RCC 7860 (cell line): ENCODE measurements at places on chromosomes 4 and X.

DNA sequence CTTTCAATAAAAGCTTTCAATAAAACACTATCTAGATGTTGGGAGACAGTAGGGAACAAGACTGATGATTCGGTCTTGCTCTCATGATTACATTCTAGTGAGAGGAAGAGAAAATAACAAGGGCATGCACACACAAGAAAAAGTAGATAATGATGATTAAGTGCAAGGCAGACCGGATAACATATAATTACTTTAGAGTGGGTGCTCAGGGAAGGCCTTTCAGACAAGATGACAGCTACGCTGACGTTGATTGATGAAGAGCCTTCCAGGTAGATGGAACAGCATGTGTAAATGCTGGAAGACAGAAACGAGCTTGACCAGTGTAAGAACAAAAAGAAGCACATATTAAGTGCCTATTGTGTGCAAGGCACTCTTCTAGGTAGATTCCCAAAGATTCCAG lies 43.4 kb downstream of the TXK start:
- DNase-seq: no peak

GRCh38 chr4:14083150-14083549 lies 455.6 kb upstream of the BOD1L1 start:
- no peak for DNase-seq

GRCh38 chr4:16530688-16531635 lies 304.7 kb upstream of the TAPT1 start:
- no peak for DNase-seq

DNA sequence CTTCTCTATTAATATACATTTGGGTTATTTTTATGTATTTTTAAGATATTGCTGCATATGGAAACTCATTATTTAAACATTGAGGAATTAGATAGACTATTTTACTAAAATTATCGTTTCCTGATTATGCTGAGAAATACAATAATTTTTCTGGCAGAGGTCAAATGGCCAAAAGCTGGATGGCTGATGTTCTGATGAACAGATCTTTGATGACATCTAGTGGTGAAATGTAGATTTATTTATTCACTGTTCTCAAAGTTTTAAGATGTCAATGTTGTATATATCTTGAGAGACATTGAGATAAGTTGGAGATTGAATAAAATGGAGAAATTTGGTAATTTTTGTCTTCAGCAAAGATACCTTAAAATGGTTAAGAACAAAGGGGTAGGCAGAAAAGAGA lies 96.2 kb downstream of the UGT8 start:
- DNase-seq: peak; percentile 45

- no peak for DNase-seq
These were observed 106.6 kb downstream of the CEP135 start for GRCh38 chr4:56055027-56055977.

DNA sequence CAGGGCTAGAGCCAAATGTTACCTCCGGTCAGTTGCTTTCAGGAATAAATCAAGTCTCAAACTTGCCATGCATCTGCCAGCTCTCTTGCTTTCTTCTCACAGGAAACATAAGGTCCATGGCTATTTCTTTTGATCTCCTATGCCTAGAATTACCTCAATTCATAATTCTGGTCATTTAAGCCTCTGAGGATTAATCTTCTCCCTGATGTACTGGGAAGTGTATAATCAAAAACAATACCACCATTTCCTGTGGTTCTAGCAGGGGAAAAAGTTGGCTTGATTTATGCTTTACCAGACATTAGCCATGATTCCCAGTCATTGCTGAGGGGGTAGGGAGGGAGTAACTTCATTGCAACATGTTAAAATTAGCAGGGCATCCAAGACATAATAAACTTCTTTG lies 268.7 kb upstream of the EMCN start:
- DNase-seq: no peak

GRCh38 chr4:107213880-107214279 lies 177.8 kb upstream of the DKK2 start:
- no peak for DNase-seq

GRCh38 chrX:148813967-148814366 lies 313.6 kb downstream of the AFF2 start:
- DNase-seq: no peak

DNA sequence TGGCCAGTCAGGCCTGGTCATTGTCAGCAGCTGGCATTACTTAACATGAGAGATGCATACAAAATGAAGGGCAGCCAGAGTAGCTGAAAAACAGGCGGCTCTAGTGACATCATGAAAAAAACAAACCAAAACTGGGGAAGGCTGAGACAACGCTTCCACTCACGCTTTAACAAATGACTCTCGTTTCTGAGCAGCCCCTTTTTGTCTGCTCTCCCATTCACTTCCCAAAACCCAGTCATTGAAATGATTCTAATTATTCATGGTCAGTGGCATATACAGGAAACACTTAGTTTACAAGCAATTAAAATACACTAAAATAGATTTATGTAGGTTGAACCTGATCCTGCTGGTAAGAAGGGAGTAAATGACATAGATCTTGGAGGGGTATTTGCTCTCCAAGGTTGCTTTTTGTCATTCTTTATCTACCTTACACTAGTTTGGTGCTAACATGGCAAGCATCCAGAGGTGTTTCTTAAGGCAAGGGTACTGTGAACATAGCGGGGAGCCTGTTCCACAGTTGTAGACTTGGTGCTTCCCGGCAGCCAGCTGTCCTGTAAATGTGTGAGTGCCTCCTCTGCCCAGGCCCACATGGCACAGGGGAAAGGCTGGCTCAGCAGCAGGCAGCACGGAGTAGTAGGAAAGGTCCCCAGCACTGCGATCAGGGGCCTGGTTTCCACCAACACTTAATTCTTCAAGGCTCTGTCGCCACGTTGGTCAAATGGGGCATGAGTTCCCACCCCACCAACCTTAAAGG lies 61.2 kb upstream of the CITED1 start:
- no peak for DNase-seq

- DNase-seq: peak; percentile 65
These were observed 909 bp upstream of the SLAIN2 start for GRCh38 chr4:48340276-48340964.

DNA sequence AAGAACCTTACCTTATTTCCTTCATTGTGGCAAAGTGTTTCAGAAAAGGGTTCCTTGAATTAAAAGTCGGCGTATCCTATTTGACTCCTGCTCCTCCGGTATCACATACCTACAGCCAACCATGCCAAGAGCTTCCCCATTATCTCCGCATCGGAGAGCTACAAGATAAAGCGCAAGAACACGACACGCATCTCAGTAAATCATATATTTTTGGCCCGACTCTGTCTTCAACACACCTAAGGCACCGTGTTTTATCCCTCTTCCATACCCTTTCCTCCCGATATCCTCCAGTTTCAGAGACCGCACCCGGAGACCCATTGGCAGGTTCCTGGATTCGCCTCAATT lies 497 bp upstream of the THAP9 start:
- no peak for DNase-seq

GRCh38 chr4:174120446-174121295 lies 162.8 kb downstream of the FBXO8 start:
- DNase-seq: peak; percentile 16

GRCh38 chrX:40987413-40987812 lies 97.8 kb upstream of the USP9X start:
- DNase-seq: no peak

- no peak for DNase-seq
These were observed 6.8 kb downstream of the SEPTIN6 start for GRCh38 chrX:119686087-119686691.

DNA sequence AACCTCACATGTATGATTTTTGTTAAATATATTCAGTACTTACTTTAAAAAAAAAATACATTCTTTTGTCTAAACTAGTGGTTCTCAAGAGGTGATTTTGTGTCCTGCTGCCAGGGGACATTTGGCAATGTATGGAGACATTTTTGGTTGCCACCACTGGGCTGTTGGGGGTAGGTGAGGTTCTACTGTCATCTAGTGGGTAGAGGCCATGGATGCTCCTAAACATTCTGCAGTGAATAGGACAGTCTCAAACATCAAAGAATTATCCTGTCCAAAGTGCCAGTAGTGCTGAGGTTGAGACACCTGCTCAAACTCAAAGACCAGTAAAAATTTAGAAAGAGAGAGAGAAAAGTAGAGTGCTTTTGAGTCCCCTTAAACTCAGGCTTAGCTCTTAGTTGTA lies 32.9 kb upstream of the PGM2 start:
- no peak for DNase-seq

DNA sequence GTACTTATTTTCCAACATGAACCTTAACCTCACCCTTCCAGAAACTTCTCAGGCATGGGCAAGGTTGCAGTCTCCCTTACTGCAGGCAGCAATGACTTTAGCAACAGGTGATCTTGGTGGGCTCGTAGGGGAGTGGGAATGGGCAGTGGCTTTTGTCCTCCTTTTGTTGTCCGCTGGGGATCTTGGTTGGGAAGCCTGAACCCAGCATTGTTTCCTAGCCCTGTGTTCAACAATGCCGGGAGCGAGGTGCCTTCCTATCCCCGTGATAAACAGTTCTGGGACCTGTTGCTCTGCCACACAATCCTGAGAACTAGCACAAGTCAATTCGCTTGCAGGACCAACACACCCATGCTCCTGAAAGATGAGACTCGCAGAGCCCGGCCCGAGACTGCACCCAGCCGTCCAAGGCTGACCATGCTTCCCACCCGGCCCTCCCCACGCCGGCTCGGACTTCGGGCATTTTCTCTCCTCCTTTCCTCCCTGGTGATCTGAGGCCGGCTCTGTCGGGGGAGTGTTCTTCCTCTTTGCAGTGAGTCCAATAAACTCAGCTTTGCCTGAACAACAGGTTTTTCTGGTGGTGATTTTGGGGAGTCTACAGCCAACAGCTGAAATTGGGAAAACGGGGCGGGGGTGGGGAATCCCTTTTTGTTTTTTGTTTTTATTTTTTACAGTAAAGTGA lies 20.2 kb downstream of the IRAK1 start:
- no peak for DNase-seq

DNA sequence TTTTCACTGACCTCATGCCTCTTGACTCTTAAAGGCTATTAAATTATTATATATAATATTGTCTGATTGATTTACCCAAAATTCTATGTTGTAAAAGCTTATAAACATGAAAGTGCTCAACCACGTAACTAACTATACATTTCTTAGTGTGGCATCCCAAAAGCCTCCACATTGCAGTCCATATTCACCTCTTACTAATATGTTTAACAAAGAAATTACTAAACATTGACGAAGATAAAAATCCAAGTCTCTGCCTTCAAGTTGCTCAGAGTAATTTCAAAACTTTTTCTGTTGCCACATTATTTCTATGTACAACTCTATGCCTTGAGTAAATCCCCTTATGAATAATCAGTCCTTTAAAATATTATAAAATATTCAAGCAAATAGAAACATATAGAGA lies 14.4 kb downstream of the DDIT4L start:
- no peak for DNase-seq

- DNase-seq: no peak
These were observed 815.0 kb upstream of the PCDH10 start for GRCh38 chr4:132334081-132334480.

DNA sequence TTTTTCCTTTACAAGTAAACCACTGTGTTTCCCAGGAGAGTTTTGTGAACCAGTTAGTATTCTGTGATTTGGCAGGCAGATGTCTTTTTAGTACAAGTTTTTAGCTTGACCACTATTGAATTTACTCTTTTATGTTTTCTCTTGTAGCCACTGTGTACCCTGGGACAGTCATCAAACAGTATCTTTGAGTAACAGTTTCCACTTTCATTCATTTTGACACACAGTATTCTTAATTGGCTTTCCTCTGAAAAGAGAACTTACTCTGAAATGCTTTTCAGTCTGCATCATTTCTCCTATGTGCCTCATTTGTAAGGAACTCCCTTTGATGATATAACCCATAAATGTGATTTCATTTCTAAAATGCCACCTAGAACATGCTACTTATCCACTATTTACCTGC lies 476.5 kb downstream of the PDGFC start:
- no peak for DNase-seq

GRCh38 chr4:185508181-185508580 lies 27.1 kb downstream of the PDLIM3 start:
- no peak for DNase-seq
